PC-9 (cell line): ENCODE measurements at places on chromosomes 13 and 19. TPM values are rescaled to one million over a fixed set of nuclear protein-coding genes. Genes with fewer than 3 reads are reported as not detected.

DNA sequence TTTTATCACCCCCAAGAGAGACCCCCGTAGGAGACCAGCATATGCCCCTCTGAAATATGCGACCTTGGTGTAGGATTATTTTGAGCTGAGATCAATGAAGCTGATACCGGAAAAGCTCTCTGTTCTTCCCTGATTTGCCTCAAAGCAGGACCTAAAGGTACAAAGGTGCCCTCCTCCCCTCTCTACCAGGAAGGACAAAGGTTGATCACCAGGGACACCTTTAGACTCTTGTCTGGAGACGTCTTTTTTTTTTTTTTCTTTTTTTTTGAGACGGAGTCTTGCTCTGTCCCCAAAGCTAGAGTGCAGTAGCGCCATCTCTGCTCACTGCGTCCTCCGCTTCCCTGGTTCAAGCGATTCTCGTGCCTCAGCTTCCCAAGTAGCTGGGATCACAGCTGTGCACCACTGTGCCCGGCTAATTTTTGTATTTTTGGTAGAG is 792 bp upstream of the PEX11G start:
- H3K27me3 ChIP-seq = no peaks in the 10 kb centered on the region
- H3K4me1 ChIP-seq = peaks cover 39% of the 10 kb centered on the region
- no peak for DNase-seq
- no peak overlapping the region for H3K27ac ChIP-seq
- no peak overlapping the region for H3K4me3 ChIP-seq
- H3K36me3 ChIP-seq = no peaks in the 10 kb centered on the region

- H3K36me3 ChIP-seq = peaks cover 9% of the 10 kb centered on the region; the same call in 1 of the 2 replicates
- DNase-seq = no peak
Measured at GRCh38 chr19:10286803-10287737, at the start of gene ICAM4. TSS of gene ICAM4 (plus strand) at chr19:10286955. CDS start at chr19:10287013, 58 bp downstream.

The SYT5 gene
- total RNA-seq = 1.3 and 2.8 TPM in 2 replicates

DNA sequence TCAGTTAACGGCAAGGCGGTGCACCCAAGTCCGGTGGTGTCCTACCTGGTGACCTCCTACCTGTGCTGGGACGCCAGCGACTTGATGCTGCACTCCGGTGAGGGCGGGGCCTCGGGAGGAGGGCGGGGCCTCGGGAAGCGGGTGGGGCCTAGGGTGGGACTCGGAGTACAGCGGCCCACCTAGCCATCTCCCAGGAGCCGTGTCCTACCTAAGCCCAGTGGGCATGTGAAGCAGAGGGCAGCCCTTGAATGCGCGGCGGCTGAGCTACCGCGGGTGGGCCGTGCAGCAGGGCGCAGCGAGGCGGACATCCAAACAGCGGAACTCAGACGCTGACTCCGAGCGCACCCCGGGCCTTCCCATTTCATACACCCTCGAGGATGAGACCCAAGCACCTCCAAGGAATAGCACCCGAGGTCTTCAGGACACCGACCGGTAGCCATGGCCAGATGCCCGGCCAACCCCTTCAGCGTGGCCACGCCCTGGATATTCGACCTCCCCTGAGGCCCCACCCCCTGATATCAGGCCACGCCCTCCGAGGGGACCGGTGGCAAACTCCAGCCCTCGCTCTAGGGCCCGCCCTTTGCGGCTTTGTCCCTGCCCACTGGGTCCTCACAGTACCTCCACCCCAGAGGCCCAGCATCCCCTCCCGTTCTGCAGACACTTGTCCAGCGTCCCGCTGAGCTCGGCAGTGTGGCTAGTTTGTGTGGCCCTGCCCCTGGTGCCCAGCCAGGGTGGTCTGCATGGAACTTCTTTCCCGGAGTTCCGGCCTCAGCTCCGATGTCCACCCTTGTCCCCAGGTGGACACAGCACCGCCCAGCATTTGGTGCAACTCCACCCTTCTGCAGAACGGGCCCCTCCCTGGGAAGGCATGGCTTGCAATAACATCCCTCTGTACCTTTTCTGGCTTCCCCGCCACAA is 5.4 kb downstream of the KLK1 start:
- no peaks in the 10 kb centered on the region for H3K4me1 ChIP-seq
- no peaks in the 10 kb centered on the region for H3K36me3 ChIP-seq
- DNase-seq = no peak
- H3K27ac ChIP-seq = no peak overlapping the region

- DNase-seq = no peak
- 0 out of 2 replicates have a peak, but pooled peaks cover 8% of the 10 kb centered on the region for H3K36me3 ChIP-seq
- H3K27ac ChIP-seq = peak overlapping the region; percentile 87; the same call in 1 of the 2 replicates
- no peaks in the 10 kb centered on the region for H3K27me3 ChIP-seq
- no peak overlapping the region for H3K4me3 ChIP-seq
Measured at GRCh38 chr19:30028118-30028991, 86.3 kb downstream of the URI1 start.

The SYCN gene
- not detected in 2 replicates for total RNA-seq

DNA sequence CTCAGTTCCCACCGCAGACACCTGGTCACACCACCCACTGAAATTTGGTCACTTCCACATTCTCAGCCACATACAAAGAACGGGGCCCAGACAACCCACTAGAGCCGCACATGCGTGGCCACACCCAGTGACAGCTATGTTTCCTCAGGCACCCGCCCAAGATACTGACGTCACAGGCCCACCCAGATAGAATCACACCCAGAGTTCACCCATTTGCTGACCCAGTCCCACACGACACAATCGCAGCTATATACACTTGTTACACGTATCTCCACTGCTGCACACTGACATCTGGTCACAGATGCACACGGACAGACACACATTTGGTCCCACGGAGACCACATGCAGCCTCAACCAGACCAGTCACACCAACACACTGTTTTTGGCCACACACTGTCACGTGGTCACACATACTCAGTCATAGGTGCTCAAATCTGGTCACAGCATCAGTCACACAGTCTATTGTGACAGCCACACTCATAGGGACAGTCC is 2.9 kb downstream of the NUMBL start:
- H3K36me3 ChIP-seq = no peaks in the 10 kb centered on the region
- H3K4me1 ChIP-seq = peaks cover 19% of the 10 kb centered on the region
- DNase-seq = no peak
- no peaks in the 10 kb centered on the region for H3K27me3 ChIP-seq

DNA sequence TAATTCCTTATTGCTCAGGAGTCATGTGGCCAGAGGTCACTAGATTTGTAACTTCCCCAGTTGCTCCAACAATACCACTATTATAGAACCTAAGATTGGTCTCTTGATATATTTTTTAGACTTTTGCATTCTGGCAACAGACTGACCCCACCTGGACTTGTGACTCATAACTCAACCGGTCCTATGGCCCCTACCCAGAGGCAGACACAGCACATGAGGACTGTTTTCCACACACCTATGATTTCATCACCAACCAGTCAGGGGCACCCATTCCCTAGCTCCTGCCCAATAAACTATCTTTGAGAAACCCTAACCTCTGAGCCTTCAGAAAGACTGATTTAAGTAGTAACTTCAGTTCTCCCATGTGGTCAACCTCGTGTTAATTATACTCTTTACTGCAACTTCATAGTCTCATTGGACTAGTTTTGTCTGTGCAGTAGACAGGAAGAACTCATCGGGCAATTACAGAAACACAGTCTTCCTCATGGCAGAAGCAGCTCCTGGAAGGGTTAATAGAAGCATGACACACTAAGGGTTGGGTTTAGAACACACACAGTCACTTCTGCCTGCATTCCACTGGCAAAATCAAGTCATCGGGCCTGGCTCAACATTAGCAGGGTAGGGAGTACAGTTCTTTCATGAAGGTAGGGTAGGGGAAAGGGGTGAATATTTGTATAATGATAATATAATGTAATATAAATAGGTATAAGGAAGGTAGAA is 251.8 kb downstream of the UQCRFS1 start:
- no peaks in the 10 kb centered on the region for H3K4me1 ChIP-seq
- H3K27me3 ChIP-seq = peaks cover 5% of the 10 kb centered on the region; the same call in 1 of the 2 replicates
- no peak overlapping the region for H3K4me3 ChIP-seq
- DNase-seq = no peak
- H3K27ac ChIP-seq = no peak overlapping the region

DNA sequence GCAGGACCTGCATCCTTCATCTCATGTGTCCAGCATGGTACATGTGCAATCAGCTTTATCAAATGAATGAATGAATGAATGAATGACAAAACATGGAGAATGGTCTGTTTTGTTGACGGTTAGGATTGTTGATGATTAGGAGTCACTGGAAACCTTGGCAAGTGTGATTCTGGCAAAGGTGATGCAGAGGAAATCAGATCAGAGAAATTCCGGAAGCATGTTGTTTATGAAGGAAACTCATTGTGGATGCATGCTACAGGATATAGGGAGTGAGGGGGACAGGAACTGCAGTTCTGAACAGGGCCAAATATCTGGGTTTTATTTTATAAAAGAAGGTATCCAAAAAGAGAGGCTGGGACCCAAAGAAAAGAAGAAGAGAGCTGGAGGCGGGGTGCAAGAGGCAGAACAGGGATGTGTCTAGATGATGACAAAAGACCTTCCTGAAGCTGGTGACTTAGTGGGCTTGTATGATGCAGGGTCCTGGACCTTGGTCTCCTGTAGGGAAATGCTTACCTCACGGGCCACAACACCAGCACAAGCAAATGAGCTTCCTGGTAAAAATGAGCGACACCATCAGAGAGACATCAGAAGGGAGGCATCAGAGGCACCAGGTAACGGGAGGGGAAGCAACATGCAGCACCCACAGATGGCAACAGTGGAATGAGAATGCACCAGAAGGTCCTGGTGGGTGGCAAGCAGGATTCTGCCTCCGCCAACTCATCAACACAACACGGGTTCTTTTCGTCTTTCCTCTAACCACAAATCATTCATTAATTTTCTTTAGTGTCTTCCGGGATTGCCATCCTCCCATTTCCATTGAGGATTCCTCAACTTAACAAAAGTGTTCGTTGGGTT is 159.6 kb downstream of the FOXO1 start:
- H3K4me3 ChIP-seq = no peak overlapping the region
- 0 out of 2 replicates have a peak, but pooled peaks cover 4% of the 10 kb centered on the region for H3K4me1 ChIP-seq
- DNase-seq = no peak
- H3K27me3 ChIP-seq = no peaks in the 10 kb centered on the region

The ZNF439 gene
- 0.83 and 1.2 TPM in 2 replicates for total RNA-seq

DNA sequence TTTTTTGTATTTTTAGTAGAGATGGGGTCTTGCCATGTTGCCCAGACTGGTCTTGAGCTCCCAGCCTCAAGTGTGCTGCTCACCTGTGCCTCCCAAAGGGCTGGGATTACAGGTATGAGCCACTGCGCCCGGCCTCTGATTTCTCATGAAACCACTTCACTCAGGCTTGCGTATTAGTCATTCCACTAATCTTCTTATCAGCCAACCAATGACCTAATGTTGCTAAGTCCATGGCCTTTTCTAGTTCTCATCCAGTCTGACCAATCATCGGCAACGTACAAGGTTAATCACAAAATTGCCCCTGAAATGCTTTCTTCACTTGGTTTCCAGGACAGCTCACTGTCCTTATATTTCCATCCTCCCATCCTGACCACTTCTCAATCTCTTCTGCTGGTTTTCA is 605.3 kb upstream of the SLC10A2 start:
- no peak for DNase-seq
- H3K36me3 ChIP-seq = no peaks in the 10 kb centered on the region
- no peak overlapping the region for H3K27ac ChIP-seq
- H3K4me1 ChIP-seq = no peaks in the 10 kb centered on the region
- H3K27me3 ChIP-seq = no peaks in the 10 kb centered on the region

DNA sequence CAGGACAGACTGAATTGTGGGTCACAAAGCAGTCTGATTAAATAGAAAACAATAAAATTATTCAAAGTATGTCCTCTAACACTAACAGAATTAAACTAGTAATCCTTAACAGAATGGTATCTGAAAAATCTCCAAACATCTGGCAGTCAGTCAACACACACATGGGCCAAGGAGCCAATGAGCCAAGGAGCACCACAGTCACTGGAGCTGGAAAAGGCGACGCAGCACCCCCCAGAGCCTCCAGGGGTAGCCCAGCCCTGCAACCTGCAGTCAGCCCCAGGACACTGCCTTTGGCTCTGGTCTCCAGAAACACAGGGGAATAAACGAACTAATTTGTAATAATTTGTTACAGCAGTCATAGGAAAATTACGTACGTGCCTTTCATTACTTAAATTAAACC is 12.3 kb downstream of the TUBGCP3 start:
- H3K27me3 ChIP-seq = no peaks in the 10 kb centered on the region
- H3K4me3 ChIP-seq = no peak overlapping the region

- no peak overlapping the region for H3K4me3 ChIP-seq
- no peaks in the 10 kb centered on the region for H3K36me3 ChIP-seq
- no peaks in the 10 kb centered on the region for H3K27me3 ChIP-seq
- H3K27ac ChIP-seq = no peak overlapping the region
- H3K4me1 ChIP-seq = no peaks in the 10 kb centered on the region
- DNase-seq = no peak
Measured at GRCh38 chr13:30453727-30454126, 12.0 kb downstream of the HMGB1 start.

- no peaks in the 10 kb centered on the region for H3K36me3 ChIP-seq
- no peaks in the 10 kb centered on the region for H3K4me1 ChIP-seq
- H3K27me3 ChIP-seq = no peaks in the 10 kb centered on the region
- no peak overlapping the region for H3K27ac ChIP-seq
Measured at GRCh38 chr19:1985588-1986356, 29.7 kb downstream of the BTBD2 start.

GRCh38 chr19:46635920-46636761 is at the start of gene GNG8:
TSS of gene GNG8 (minus strand) at chr19:46636202. CDS start at chr19:46634682, 1,520 bp downstream.
- H3K4me3 ChIP-seq = no peak within 1 kb of the TSS
- DNase-seq = no peak
- H3K27ac ChIP-seq = no peak within 1 kb of the TSS
- peaks cover 75% of the 10 kb centered on the region for H3K27me3 ChIP-seq
- H3K36me3 ChIP-seq = no peaks in the 10 kb centered on the region

The ANGPTL8 gene
- total RNA-seq = not detected in 2 replicates

DNA sequence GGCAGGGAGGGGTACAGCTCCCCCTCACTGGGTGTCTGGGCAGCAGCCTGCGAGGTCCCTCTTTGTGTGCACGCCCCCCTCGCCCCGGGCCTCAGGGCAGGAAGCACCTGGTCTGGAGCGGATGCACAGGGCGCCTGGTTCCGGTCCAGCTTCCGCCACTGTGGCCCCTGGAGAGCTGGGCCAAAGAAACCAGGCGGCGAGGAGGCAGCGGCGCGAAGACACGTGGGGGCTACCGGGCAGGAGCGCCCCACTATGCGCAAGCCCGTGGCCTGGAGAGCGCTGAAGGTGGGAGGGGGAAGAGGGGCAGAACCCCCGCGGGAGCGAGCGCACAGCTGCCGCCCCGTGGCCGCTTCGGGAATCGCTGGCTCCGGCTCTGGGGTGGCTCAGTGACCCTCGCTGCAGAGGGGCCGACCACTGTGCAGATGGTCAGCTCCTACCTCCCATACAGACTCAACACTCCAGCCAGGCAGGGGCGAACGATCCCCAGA is 1.7 kb upstream of the LYL1 start:
- no peak for DNase-seq
- H3K36me3 ChIP-seq = peaks cover 7% of the 10 kb centered on the region; the same call in 1 of the 2 replicates
- H3K4me1 ChIP-seq = no peaks in the 10 kb centered on the region
- no peak overlapping the region for H3K27ac ChIP-seq
- no peaks in the 10 kb centered on the region for H3K27me3 ChIP-seq

GRCh38 chr13:49953560-49953959 is 17.4 kb upstream of the SPRYD7 start:
- H3K36me3 ChIP-seq = no peaks in the 10 kb centered on the region
- H3K4me3 ChIP-seq = no peak overlapping the region
- H3K4me1 ChIP-seq = 0 out of 2 replicates have a peak, but pooled peaks cover 8% of the 10 kb centered on the region
- DNase-seq = peak; percentile 2
- no peaks in the 10 kb centered on the region for H3K27me3 ChIP-seq

- DNase-seq = no peak
- no peaks in the 10 kb centered on the region for H3K4me1 ChIP-seq
- H3K4me3 ChIP-seq = no peak overlapping the region
- no peak overlapping the region for H3K27ac ChIP-seq
- H3K27me3 ChIP-seq = peaks cover 5% of the 10 kb centered on the region; the same call in 1 of the 2 replicates
Measured at GRCh38 chr19:40948580-40949299, 42.3 kb upstream of the CYP2B6 start.

GRCh38 chr13:79604752-79605151 is 123.8 kb downstream of the NDFIP2 start:
- DNase-seq = no peak
- H3K4me1 ChIP-seq = no peaks in the 10 kb centered on the region
- no peaks in the 10 kb centered on the region for H3K36me3 ChIP-seq
- H3K4me3 ChIP-seq = no peak overlapping the region
